ENCODE measurements at places on chromosomes 1 and 21.

- DNase-seq: no peak
Observed at GRCh38 chr1:118254491-118255425, 69.7 kb upstream of the SPAG17 start.

DNA sequence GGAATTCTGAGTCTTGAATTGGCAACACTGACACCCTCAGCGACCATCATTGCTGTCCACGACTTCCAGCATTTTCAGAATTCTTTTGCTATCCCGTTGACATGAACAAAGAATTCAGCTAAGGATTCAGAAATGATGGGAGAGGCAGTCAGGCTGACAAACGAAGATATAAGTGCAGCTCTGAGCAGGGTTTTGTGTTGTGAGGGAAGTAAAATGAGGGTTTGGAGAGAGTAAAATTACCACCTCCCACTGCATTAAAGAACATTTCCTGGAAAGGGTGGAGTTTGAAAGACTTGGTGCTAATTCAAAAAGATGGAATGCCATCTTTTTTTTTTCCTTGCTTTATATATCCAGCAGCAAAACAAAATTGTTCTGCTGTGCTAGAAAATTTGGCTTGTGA, 4.9 kb upstream of the ELK4 start:
- DNase-seq: no peak

- DNase-seq: no peak
Observed at GRCh38 chr1:185957441-185958363, 223.5 kb downstream of the HMCN1 start.

- DNase-seq: no peak
Observed at GRCh38 chr1:87108814-87109411, 194.5 kb downstream of the HS2ST1 start.

- DNase-seq: no peak
Observed at GRCh38 chr1:6861075-6861724, 75.9 kb downstream of the CAMTA1 start.

- DNase-seq: no peak
Observed at GRCh38 chr1:224433041-224433691, 1.4 kb downstream of the WDR26 start.

DNA sequence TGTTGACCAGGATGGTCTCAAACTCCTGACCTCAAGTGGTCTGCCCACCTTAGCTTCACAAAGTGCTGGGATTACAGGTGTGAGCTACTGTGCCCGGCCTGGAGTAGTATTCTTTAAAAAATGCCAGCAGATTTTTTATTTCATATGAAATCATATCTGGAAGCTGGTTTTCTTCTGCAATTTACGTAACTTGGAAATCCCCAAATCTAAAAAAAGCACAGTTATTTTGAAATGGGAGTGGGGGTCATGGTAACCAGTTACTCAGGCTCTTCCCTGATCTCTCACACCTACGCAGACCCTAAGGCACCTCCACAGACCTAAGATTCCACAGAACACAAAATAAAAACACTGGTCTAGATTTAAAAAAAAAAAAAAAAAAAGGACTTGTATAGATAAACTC, 219.8 kb downstream of the DAB1 start:
- no peak for DNase-seq

GRCh38 chr1:64579767-64580166, 109.8 kb downstream of the CACHD1 start:
- DNase-seq: no peak

DNA sequence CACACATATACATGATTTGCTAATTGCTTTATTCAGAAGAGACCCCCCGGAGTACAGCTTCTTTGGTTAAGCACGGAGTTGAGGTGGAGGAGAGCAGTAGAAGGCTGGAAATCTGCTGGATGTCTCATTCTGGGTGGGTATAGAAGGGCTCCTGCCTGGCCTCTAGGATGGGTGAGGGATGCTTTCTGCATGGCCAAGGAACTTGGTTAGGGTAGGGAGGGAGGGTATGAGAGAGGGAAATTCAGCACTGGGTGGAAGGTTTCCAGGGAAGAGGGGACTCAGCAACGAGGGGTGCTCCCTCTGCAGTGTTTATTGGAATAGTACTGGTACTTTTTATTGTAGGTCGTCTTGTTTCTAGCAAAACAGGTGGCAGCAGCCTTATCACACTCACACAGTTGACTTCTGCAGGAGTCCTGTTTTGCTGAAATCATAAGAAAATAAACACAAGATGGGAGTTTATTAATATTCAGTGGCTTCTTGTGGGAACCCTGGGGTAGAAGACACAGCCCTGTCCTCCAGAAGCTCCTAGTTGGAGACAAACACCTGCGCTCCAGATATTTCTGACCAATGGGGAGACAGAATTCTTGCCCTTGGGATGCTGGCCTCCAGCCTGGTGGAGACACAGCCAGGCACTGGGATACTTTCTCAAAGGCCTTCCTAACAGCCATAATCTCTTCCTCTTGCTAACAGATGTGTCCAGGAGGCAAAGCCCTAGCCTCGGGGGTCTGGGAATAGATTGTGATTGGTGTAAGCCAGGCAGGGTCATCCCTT, 3.8 kb downstream of the PLA2G2A start:
- DNase-seq: no peak

GRCh38 chr1:107739201-107739600, 225.8 kb downstream of the VAV3 start:
- no peak for DNase-seq

DNA sequence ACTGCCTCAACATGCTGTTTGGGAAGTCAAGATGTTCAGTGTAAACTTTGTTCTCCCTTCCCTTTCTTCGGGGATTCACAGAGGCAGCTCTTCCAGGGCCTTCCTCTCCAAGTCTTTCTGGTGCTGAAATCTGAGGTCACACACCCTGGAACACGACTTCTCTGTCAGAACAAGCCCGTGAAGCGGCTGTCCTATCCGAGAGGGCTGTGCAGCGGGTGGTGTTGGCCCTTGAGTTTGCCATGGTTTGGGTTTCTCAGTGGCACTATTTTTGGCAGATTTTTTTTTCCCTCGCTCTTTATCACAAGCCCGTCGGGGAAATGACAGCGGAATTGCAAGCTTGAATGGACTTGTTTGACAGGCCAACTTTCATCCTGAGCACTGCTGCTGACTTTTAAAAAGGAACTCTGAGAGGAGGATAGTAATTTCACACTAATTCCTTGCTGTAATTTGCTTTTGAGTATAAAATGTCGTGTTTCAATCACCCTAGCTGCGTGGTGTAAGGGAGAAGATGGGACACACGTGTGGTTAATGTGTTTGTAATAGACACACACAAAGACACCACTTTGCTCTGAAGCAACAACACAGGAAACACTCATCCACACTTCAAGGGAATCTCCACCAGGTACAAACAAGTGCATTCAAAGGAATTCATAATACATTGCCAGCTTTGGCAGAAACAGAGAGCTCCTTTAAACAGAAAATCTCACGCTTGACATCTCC, 60.1 kb upstream of the TARBP1 start:
- no peak for DNase-seq

DNA sequence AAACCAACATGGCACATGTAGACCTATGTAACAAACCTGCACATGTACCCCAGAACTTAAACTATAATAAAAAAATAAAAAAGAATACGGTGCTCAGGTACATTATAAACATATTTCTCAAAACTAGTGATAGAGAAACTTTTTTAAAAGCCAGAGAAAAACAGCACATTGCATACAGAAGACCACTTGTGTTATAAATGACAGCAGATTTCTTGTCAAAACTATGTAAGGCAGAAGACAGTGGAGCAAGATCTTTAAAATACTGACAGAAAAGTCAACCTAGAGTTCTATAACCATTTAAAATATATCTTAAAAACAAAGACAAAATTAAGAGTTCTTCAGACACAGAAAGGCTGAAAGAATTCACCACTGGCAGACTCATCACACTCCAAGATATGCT, 144.7 kb downstream of the NEGR1 start:
- DNase-seq: no peak

DNA sequence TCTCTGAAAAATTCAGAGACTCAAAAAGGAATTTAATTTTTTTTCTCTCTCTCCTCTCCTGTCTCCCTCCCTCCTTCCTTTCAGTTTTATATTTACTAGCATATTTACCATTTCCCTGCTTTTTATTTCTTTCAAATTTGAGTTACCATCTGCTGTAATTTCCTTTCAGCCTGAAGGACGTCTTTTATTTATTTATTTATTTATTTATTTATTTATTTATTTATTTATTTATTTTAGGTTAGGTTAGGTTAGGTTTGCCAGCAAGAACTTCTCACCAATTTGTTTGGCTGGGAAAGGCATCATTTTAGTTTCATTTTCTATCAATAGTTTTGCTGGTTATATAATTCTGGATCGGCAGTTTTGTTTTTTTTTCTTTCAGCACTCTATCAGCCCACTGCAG, 231.7 kb upstream of the ZRANB2 start:
- DNase-seq: no peak

All from activated T-helper 2 cell treated with anti-CD3 and anti-CD28 coated beads, Interferon-gamma antibody, Interleukin-2, Interleukin-4, amounts not matched to agents 10 μg/mL and 5 μg/mL and 100 μg/mL, durations not matched to agents 14 hours and 24 hours and 36 hours (primary cell).